Right renal cortex interstitium (tissue), 3 donors: ENCODE measurements at places on chromosomes 16 and 17. TPM values are rescaled to one million over a fixed set of nuclear protein-coding genes. Genes with fewer than 3 reads are reported as not detected.

- DNase-seq = no peak
Measured at GRCh38 chr17:64032081-64032480, 11.6 kb upstream of the ICAM2 start.

GRCh38 chr16:82509691-82510430, 116.9 kb upstream of the CDH13 start:
- no peak for DNase-seq

The RASL10B gene
- polyA plus RNA-seq = 10.2 TPM

- DNase-seq = no peak
Measured at GRCh38 chr17:56176091-56176490, 22.8 kb downstream of the ANKFN1 start.

The FOXF1 gene
- polyA plus RNA-seq = 0.04 TPM

DNA sequence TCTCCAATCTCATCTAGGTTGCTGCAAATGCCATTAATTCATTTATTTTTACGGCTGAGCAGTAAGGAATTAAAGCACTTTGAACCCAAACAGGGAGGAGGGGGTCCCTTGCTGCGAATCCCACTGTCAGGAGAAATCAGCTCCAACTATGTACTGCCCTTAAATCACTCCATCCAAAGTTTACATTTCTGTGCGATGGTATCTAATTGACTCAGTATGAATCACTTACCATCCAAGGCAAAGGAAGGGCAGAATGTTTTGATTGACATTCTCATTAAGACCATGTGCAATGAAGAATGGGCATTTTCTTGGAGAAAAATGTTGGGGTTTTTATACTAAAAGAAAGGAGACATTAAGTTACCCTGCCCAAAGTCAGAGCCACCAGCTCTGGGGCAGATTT, 47.7 kb upstream of the XYLT1 start:
- no peak for DNase-seq

- DNase-seq = no peak
Measured at GRCh38 chr17:47009759-47010594, 30.9 kb upstream of the RPRML start.

DNA sequence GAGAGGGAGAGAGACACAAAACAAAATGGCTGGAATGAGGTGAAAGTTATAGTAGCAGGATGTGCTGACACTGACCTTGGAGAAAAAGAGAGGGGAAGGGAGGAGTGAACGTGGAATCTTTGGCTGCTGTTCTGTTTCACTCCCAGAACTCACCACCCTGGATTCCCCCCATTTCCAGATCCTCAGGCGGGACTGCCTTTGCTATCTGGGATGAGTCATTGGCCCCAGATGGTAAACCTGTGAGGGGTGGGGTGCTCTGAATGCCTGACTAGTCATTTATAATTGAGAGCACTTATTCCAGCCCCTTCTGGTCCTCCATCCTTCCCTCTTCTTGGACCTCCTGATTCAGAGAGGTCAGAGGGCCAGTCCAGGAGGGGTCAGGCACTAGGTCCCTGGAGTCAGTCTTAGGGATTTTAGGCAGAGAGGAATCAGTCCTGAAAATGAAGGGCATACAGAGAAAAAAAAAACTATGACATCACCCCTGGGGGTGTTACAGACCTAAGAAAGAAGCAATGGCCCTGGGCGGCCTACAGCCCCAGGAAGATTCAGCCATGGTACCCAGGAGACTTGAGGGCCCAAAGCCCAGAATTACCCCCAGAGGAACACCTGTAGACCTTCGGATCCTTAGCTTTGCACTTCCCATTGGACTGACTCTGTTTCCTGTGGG, 2.2 kb upstream of the ZG16 start:
- DNase-seq = no peak

- DNase-seq = no peak
Measured at GRCh38 chr16:14071576-14072271, 605 bp downstream of the MRTFB start.

GRCh38 chr17:5877366-5877765, 192.8 kb upstream of the WSCD1 start:
- DNase-seq = no peak

DNA sequence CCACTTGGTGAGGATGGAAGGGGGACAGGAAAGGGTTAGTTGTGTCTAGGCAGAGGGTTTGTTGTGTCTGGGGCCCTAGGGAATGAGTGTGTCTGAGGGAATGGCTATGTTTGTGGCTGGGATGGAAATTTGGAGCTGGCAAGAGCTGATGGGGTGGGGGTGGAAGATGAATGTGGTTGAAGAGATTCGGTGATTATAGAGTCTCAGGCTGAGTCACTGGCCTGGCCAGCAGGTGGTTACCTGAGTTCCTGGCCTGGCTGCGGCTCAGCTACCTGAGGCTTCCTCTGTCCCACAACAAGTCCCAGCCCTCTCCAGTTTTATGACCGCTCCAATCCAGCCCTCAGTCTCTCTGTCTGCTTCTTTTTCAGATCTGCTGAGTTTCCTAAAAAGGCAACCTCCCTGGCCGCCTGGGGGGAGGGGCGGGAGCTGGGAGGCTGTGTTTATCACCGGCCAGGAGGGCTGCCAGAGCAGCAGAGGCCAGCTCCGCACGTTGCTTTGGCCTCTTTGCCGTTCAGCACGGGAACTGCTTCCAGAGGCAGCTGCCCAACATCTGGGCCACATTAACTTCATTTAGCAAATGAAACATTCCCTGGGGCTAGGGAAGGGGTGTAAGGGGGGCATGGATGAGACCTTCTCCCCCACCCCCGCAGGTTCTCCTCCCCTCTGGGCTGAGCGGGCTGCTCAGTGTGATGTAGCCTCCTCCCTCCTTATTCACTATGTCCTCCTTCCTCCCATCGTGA, 21.8 kb downstream of the ITGB3 start:
- no peak for DNase-seq

The SYT17 gene
- 10.4 TPM for polyA plus RNA-seq

DNA sequence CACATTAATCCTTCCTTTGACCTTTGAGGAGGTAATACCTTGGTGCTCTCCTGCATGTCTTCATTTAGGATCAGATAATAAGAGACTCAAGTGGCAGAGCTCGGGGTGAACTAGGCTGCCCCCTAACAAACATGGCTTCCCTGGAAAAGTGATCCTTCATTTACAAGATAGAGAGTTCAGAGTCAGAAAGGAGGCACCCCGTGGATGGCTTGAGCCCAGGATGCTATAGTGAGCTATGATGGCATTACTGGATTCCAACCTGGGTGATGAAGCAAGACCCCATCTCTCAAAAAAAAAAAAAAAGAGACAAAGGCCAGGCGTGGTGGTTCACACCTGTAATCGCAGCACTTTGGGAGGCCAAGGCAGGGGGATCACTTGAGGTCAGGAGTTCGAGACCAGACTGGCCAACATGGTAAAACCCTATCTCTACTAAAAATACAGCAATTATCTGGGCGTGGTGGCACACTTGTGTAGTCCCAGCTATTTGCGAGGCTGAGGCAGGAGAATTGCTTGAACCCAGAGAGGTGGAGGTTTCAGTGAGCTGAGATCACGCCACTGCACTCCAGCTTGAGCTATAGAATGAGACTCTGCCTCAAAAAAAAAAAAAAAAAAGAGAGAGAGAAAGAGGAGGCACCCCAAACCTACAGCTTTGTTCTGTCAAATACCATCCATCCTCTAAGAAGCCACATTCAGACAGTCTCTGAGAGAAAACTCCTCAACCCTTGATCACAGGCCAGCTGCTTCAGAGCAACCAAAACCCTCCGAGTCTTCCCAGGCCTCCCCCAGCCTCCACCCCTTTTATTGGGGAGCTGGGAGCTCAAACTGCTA, 7.4 kb downstream of the FAM117A start:
- DNase-seq = no peak

- DNase-seq = no peak
Measured at GRCh38 chr16:1431497-1432270, 806 bp downstream of the PERCC1 start.

DNA sequence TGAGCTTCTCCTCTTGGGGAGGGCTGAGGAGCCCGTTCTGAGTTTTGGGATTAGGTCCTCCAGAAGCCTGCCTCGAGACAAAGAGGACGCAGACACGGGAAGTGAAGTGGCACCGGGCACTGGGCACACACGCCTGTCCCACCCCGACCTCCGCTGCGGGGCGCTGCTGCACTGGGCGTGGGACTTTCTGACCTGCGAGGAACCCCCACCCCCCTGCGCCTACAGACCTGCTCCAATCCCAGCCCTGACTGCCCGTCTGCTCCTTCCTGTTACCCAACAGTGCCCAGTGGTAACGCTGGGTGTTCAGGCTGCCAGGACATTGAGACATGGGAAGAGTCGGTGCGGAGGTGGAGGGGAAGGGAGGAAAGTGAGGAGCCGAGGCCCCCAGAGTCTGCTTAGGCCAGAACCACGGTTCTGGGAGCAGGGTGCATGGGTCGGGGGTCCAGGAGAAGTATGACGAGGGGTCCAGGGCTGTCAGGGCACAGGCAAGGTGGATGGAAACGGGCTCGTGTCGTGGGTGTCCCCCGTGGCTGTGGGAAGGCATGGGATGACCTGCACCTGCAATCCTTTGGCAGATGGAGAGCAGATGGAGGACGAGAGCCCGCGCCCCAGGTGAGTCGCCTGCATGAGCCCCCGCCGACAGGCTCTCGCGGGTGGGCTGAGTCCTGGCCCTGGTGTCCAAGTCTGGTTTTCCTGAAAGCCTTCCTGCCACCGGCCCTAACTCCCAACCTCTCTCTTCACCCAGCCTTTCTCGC, 112.0 kb upstream of the CREBBP start:
- no peak for DNase-seq

The HOXB5 gene
- 20.4 TPM for polyA plus RNA-seq

The PLA2G10 gene
- 0.39 TPM for polyA plus RNA-seq

The RNF135 gene
- polyA plus RNA-seq = 17.9 TPM

DNA sequence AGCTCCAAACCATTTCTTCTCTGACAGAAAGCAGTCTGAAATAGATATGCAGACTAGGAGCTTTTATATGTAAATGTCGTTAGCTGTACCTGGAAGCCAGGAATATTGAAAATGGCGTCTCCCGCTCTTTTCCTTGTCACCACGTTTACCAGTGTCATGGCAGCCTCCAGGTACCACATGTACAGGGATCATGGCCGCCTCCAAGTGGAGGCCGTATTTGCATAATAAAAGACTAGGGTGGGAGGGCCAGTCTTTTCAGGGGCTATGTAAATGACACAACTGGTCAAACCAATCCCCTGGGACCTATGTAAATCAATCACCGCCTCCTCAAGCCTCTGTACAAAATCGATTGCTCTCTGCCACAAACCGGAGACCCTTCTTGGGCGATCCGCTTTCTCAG, 54.3 kb downstream of the MYOCD start:
- DNase-seq = no peak

DNA sequence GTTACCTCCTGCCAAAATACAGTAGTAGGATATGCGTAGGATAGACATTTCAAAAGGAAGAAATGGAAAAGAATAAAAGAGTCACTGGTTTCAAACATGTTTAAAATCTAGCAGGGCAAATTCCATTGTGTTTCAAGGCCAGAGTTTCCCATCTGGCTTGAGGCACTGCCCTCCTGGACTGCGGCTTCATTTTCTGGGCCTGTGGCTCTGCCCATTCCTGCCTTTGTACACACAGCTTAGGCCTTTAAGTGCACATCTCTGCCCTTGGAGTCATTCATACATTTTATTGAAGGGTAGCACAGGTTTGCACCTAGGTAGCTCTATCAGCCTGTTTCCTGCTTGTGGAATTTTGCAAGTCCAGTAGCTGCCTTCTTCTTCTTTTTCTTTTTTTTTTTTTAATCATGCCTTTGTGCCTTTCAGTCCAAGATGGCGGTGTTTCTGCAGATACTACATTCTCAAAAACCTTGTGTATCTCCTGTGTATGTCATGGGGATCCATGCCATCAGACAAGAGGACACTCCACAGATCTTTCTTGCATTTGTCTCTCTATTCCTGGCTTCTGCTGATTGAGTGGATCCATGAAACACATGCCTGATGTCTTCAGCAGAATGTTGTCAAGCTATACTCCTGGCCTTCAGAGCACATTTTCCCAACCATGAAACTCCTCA, 282.9 kb downstream of the BCAS3 start:
- no peak for DNase-seq

The HID1 gene
- 10.4 TPM for polyA plus RNA-seq

- no peak for DNase-seq
Measured at GRCh38 chr16:84475643-84476240, 28.7 kb downstream of the MEAK7 start.

GRCh38 chr17:3558603-3559269, 1.1 kb upstream of the TRPV3 start:
- no peak for DNase-seq

- no peak for DNase-seq
Measured at GRCh38 chr17:79976451-79976850, 59.2 kb downstream of the TBC1D16 start.

DNA sequence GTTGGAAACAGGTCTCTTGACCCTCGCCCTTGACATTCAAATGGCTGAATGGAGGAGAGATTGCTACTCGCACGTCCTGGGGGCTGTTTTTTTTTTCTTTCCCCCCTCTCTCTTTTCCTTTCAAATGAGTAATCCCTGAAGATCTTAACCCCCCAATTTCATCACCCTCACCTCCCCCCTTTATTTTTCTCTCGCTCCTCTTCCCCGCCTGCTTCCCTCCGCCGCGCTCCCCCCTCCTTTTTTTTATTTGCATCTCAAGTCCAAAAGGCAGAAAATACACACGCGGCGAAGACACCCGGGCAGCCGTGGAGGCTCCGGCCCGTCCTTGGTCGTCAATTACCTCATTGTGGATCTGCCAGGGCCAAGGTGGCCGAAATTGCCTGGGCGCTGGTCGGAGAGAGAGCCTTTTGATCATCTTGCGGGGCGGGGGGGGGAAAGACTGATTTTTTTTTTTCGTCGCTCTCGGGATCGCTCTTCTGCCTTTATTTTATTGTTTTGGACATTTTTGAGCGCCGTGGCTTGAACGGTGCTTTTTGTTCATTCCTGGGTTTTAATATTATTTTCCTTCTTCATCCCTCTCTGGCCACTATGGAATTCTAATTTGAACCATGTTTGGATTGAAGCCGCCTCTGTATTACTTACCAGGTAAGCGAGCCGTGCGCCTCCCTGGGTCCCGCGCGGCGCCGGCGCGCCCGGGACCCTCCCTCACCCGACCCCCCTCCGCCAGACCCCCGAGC, 57.2 kb upstream of the GSE1 start:
- DNase-seq = no peak

DNA sequence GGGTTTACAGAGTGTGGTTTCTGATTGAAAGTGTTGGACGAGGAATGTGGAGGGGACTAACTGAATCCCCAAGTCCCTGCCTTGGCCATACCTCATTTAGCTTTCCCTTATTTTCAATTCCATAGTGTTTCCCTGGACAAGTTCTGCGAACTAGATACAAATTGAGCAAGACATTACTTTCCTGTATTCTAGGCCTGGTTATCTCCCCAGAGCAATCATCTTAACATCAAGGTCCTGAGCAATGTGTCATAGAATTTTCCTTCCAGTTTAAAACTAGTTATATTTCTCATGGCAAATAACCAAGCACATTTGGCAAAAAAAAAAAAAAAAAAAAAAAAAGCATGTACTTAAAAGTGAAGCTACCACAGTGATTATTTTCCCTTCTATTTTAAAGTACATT, 330.1 kb downstream of the CDH11 start:
- no peak for DNase-seq

DNA sequence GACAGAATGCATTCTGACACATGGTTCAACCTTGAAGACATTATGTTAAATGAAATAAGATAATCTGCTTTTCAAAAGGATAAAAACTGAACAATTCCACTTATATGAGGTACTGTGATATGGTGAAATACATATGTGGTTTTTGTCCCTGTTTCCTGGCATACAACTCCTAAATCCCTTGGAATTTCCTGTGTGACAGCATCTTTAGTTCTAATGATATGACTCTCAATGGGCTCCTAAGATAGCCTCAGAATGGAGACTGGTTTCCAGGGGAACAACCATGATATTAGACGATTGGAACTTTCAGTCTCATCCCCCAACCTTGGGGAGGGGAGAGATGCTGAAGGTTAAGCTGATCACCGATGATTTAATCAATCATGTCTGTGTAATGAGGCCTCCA, 37.7 kb upstream of the PHLPP2 start:
- no peak for DNase-seq
